ENCODE measurements at places on chromosomes 16 and 17. TPM values are rescaled to one million over a fixed set of nuclear protein-coding genes. Genes with fewer than 3 reads are reported as not detected.
A peak's percentile ranks its signal among the peaks of the same experiment; 100 is the strongest.

DNA sequence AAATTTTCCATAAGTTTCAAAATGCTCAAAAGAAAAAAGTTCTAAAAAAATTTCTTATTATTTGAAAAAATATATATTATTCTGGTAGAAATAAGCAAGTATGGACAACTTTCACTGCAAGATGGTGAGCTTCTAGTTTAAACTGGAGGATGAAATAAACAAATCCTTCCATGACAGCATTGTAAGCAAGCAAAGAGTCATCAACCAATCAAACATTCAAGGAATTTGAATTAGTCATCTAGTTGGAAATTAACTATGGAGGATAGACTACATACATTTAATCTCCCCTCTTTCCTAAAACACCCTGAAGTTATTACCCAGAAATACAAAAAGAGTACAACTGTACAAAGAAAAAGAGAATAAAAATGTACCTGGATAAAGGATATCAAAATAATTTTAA, 51.0 kb upstream of the IRX5 start:
- DNase-seq: no peak

- no peak for DNase-seq
These were observed 81.6 kb downstream of the TMC6 start for GRCh38 chr17:78046923-78047322.

DNA sequence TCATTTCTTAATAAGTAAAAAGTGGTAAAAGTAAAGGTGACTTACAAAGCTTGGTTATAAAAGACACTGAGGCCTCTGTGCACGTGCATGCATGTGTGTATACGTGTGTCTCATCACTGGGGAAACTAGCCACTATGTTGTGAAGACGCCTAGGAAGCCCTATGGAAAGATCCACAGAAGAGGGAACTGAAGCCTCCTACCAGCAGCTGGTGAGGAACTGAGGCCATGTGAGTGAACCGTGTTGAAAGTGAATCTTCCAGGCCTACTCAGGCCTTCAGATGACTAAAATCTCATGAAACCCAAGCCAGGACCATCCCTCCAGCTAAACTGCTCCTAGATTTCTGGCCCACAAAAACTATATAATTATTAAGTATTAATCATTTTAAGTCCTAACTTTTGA, 23.7 kb downstream of the PHLPP2 start:
- no peak for DNase-seq

DNA sequence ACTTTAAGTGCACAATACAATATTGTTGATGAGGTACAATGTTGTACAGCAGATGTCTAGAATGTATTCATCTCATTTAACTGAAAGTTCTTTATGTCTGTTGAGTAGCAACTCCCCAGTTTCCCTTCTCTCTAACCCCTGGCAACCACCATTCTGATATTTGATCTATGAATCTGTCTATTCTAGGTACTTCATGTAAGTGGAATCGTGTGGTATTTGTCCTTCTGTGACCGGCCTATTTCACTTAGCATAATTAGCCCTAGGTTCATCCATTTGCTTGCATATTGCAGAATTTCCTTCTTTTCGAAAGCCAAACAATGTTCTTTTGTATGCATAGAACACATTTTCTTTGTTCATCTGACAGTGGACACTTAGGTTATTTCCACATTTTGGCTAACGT, 10.8 kb downstream of the RGS9 start:
- DNase-seq: no peak

- DNase-seq: no peak
These were observed 572.2 kb downstream of the CDH13 start for GRCh38 chr16:83198977-83199376.

- DNase-seq: no peak
These were observed 28.3 kb downstream of the CCDC40 start for GRCh38 chr17:80064696-80065095.

- DNase-seq: no peak
These were observed 4.0 kb downstream of the KRT40 start for GRCh38 chr17:40980117-40980516.

GRCh38 chr17:16363749-16364536, 10.7 kb upstream of the CENPV start:
- peak; percentile 75 for DNase-seq

DNA sequence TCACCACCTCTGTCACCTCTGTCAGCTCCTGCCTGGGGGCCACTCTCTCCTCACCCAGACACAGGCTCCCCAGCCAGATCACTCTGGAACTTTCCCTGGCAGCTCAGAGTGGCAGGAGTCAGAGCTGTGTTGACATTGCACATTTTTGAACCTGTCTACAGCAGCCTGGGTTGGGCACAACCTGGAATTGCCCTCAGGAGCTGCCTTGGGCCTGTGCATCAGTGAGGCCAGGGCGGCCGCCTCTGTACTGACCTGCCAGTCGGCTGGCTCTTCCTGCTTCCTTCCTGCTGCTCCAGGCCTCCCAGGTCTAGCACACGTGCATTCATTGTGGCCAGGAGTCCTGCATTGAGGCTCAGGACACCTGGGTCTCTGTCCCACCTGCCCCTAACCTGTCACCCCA, 14.2 kb upstream of the TMEM11 start:
- peak; percentile 56 for DNase-seq

- no peak for DNase-seq
These were observed 72.8 kb downstream of the WIPI1 start for GRCh38 chr17:68384471-68384870.

DNA sequence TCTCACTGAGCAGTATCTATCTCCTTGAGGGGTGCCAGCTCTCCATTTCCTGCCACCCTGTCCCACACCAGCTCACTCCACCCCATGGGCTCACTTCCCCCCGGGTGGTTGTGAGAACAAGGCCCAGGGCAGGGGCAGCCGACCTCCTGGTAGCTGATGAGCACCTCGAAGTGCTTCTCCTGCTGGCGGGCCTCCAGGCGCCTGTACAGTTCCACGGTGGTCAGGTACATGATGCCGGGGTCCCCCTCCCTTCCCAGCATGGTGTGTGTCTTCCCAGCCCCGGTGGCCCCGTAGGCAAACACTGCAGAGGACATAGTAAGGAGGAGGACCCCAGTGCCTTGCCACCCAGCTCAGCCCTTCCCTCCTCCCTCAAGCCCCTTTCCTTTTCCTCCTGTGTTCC, 12.5 kb downstream of the KIF18B start:
- DNase-seq: no peak

The TMED6 gene
- not detected for total RNA-seq

The TP53TG3F gene
- total RNA-seq: not detected
